ENCODE measurements at places on chromosomes 6 and 20.

- no peaks in the 10 kb centered on the region for H3K27me3 ChIP-seq
- H3K36me3 ChIP-seq: no peaks in the 10 kb centered on the region
- H3K27ac ChIP-seq: no peak overlapping the region
- DNase-seq: no peak
Observed at GRCh38 chr6:101113468-101114260, 232.5 kb upstream of the ASCC3 start.

DNA sequence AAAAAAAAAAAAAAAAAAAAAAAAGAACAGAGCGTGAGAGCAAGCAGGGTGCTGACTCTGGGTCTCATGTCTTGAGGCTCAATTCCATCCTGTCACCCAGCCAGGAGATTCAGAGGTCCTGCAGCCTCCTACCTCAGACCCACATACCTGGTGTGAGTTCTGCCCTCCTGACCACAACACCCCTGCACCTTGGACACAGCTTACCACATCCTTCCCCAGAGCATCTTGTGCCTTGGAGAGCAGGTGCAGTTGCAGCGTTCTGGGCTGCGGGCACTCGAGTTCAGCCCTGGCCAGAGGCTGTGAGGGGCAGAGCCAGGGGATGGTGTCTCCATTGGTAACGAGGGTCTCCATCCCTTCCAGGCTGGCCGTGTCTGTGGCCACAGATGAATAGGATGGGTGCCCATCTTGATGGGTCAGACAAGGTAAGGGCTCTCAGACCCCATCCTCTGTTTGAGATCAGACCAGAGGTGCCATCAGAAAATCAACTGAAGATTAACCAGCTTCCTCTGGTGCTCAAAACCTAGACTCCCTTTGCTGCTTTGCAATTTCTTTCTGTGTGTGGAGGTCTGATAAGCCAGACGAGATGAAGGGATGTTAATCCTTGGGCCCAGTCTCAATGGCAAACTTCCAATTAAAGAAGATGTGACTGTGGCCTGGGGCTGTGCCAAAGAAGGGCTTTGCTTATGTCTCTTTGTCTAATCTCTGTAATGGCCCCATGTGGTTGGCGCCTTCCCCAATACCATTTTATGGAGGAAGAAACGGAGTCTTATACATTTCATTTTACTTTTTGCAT is 14.7 kb upstream of the ZNF831 start:
- H3K4me3 ChIP-seq: no peak overlapping the region
- peaks cover 38% of the 10 kb centered on the region for H3K27me3 ChIP-seq
- no peaks in the 10 kb centered on the region for H3K36me3 ChIP-seq
- no peaks in the 10 kb centered on the region for H3K4me1 ChIP-seq
- no peak for DNase-seq

GRCh38 chr6:106444777-106445507 is 84.4 kb downstream of the CRYBG1 start:
- DNase-seq: peak; percentile 45
- H3K4me3 ChIP-seq: no peak overlapping the region
- no peaks in the 10 kb centered on the region for H3K27me3 ChIP-seq
- no peak overlapping the region for H3K27ac ChIP-seq

DNA sequence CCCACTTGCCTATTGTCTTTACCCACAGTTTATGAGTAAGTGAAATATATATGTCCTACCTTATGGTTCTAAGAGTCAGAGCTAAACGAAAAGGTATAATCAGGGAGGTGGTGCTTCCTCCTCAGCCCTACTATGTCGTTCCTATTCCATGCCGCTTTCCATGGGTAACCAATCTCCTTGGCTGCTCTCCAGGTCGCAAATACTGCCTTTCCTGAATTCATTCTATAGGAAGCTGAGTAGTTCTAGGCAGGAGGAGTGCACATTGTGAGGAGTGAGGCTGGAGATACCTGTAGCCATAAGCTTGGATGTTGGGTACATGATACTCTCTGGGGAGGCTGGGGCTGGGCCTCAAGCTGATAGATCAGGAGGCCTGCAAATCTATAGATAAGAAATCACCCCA is 5.8 kb downstream of the IL20RA start:
- H3K4me3 ChIP-seq: no peak overlapping the region
- H3K4me1 ChIP-seq: peaks cover 6% of the 10 kb centered on the region
- H3K27me3 ChIP-seq: peaks cover 5% of the 10 kb centered on the region
- H3K27ac ChIP-seq: no peak overlapping the region
- no peak for DNase-seq

- no peaks in the 10 kb centered on the region for H3K4me1 ChIP-seq
- H3K4me3 ChIP-seq: no peak overlapping the region
- H3K27me3 ChIP-seq: no peaks in the 10 kb centered on the region
- no peak for DNase-seq
Observed at GRCh38 chr6:80502871-80503270, 396.4 kb downstream of the BCKDHB start.

- no peak for DNase-seq
- no peaks in the 10 kb centered on the region for H3K36me3 ChIP-seq
- H3K27ac ChIP-seq: no peak overlapping the region
- no peaks in the 10 kb centered on the region for H3K27me3 ChIP-seq
- peaks cover 11% of the 10 kb centered on the region for H3K4me1 ChIP-seq
- H3K4me3 ChIP-seq: no peak overlapping the region
Observed at GRCh38 chr6:159043251-159043650, 1.5 kb downstream of the TAGAP start.

Measured in HCT116 (cell line).